Fibroblast of skin of left quadriceps (primary cell): ENCODE measurements at places on chromosomes 3 and 15.

DNA sequence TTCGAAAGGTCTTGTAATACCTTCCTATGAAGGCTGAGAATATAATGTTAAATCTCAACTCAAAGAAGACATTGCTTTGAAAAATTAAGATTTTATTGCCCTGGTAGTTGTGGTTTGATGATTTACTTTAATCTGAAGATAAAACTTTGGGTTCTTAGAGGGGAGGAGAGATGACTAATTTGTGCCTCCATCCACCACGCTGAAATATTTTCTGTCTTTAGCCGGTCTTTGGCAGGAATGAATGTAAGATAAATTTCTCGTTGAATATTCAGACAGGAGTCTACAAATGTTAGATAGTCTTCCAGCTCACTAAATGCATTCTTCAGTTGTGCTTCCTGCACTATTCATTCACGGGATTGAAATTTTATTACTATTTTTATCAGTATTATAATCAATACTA is 844.3 kb upstream of the NR2F2 start:
- DNase-seq, result no peak

GRCh38 chr15:60374628-60375081 is 23.1 kb downstream of the ANXA2 start:
- peak; percentile 82 for DNase-seq

DNA sequence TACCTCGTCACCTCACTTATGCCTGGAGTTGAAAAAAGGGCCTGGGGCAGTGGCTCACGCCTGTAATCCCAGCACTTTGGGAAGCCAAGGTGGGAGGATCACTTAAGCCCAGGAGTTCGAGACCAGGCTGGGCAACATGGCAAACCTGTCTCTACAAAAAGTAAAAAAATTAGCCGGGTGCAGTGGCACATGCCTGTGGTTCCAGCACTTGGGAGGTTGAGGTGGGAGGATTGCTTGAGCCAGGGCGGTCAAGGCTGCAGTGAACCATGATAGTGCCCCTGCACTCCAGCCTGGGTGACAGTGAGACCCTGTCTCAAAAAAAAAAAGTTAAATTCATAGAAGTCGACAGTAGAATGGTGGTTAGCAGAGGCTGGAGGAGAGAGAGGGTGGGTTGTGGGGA is 4.6 kb upstream of the NEIL1 start:
- DNase-seq, result no peak

- DNase-seq, result no peak
Measured at GRCh38 chr15:64845183-64845611, 3.5 kb downstream of the PLEKHO2 start.

GRCh38 chr3:151900460-151900859 is 27.0 kb downstream of the SUCNR1 start:
- no peak for DNase-seq

GRCh38 chr3:143751643-143752178 is 96.6 kb downstream of the SLC9A9 start:
- no peak for DNase-seq

- no peak for DNase-seq
Measured at GRCh38 chr3:60574046-60574769, 677.0 kb downstream of the FHIT start.

DNA sequence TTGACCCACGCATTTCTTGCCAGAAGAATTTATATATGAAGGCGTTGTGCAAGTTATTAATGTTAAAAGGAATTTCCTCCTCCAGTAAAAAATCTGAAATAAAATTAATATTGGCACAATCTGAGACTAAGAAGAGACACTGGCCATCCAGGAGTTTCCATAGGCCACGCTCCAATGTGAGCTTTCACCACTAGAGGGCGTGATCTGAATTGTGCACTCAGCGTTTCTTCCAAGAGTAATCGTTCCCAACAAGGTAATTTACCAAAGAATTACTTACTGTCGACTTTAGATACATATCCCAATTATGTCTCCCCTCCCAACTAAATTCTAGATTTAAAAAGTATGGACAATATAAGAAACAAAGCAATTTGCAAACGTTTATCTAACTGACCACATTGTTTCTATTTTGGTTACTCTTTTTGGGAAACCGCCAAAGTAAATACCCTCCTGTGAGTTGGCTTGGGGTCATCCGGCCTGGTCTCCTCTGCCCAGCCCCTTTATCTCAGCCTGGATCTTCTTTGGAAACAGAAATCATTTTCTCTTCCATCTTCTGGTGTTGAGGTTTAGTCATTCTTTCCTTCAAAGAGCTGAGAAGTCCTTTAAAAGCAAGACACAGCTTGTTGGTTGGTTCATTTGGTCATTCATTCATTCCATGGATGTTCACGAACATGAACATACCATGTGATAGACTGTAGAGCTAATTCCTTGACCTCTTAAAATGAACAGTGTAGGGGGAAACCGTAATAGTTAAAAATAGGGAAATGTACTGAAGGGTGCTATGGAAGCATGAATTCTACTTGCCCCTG is 26.2 kb downstream of the POLR2M start:
- no peak for DNase-seq

GRCh38 chr3:131564812-131565211 is 62.0 kb upstream of the MRPL3 start:
- no peak for DNase-seq
